T-helper 2 cell (primary cell): ENCODE measurements at places on chromosomes 7 and 10.

GRCh38 chr7:148374396-148375259 lies 215.9 kb upstream of the C7orf33 start:
- DNase-seq: no peak

DNA sequence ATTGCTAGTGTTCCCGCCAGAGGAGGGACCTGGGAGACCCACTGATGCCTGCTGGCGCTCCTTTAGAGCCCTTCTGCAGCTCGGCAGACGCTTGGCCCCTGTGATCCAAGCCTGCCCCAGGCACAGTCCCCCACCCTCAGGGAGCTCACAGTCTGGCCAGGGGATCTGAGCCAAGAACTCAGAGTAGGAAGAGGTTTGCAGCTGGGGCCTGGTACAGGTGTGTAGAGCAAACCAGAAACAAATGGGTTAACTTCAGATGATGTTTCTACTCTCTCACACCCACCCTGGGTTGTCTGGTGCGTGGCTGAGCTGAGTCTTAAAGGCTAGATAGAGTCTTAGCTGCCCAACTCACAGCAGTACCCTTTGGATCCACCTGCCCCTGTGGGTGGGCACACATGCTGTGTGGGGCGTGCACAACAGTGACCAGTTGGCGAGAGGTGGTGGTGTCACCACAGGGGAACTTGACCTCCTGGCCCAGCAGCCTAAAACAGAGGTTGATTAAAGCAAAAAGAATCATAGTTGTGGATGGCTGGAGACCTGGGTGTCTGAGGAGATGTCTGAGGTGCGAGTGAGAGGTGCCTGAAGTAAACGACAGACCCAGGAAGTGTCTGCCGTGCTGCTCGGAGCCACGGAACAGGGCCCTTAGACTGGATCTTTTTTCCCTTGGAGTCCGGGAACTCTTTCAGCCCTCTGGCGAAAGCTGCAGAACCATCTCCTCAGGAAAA lies 31.2 kb upstream of the SRGN start:
- no peak for DNase-seq

DNA sequence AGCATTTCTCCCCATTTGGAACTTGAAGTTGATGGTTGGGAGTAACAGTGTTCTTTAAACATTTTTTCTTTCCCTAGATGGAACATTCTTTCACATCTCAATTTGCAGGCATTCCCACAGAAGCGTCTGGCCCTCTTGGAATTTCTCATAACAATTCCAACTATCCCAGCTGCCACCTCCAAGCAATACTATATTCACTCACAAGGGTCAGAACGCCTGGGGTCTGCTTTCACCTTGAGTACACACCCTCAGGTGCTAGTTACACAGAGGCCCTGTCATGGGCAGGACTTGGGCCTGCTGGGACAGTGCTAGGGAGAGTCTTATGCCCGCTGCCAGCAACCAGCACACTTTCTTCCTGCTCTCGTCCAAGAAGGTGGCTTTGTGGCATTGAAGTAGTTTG lies 136.5 kb downstream of the JCAD start:
- DNase-seq: no peak

DNA sequence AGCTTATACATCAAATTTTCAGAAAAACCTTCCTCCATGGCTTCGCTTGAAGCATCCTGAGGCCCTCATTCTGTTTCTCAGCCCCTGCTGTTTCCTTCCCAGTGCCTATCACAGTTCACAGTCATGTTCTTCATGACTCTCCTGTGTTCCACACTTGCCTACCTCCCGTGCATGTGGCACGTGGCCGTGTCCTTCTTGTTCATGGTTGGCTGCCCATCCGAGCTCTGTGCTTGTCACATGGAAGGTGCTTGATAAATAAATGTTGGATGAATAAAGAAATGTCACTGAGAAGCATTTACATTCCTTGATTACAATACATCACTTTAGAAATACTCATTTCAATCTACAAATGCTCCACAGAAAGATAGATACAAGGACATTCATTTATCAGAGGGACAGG lies 23.7 kb upstream of the EGFR start:
- DNase-seq: no peak

DNA sequence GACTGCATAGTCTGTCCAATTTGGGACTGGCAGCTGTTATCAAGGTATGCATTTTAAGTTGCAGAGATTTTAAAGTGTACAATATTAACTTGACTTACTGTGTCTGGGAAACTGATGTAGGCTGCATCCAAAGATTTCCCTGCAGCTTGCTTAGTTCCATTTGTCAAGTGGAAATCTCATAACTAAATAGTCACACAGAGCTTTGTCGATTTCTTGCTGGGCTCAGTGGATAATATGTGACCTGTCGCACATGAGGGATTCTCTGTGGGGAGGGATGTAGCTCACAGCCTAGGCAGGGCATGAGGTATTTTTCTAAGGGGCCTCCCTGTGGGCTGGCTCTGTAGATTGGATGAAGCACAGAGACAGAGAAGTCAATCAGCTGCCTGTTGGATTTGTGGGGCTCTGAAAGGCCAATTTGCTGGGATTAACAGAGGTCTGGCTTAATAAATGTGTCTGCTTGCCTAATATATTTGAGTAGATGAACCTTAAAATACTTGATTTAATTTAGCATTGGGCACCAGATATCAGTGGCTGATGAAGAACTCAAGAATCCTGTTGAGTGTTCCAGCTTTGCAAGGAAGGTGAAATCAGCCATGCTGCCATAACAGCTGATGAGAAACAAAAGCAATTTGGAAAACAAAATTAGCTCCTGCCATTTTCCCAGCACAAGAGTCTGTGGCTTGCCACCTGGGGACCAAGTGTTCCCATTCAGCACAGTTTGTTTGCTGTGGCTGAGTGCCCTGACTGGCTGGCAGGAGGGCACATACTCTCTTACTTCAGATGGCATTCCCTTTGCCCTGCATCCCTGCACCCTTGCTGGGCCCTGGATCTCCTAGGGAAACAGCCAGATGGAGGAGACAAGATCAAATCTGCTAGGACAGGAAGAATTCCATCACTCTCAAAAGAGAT lies 598.5 kb downstream of the SORCS3 start:
- no peak for DNase-seq

DNA sequence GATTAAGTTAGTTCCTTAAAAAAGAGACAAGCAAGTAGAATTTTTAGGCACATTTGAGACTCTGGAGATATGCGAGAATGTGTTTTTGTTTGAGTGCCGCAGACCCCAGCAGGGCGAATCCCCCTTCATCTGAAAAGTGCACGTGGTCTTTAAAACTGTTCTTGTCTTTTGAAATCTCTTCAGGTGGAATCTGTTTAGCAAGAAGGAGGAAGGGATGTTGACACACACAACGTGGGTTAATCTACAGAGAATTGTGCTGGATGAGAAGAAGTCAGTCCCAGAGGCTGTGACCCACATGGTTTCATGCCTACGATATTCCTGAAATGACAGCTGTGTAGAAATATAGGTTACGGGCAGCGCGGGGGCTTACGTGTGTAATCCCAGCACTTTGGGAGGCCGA lies 27.1 kb upstream of the ZFAND2A start:
- no peak for DNase-seq

- no peak for DNase-seq
Observed at GRCh38 chr7:65379318-65379717, 5.7 kb downstream of the ZNF92 start.

- no peak for DNase-seq
Observed at GRCh38 chr7:52958621-52959140, 76.8 kb upstream of the POM121L12 start.
